Activated naive CD8-positive, alpha-beta T cell treated with anti-CD3 and anti-CD28 coated beads, Interleukin-2, amount 10 ng/mL, durations not matched to agents 7 days and 5 days (primary cell): ENCODE measurements at places on chromosomes 6 and 20. TPM values are rescaled to one million over a fixed set of nuclear protein-coding genes. Genes with fewer than 3 reads are reported as not detected.

- H3K27me3 ChIP-seq: no peaks in the 10 kb centered on the region
- peaks cover 16% of the 10 kb centered on the region for H3K36me3 ChIP-seq
- H3K27ac ChIP-seq: no peak overlapping the region
- no peaks in the 10 kb centered on the region for H3K4me1 ChIP-seq
- no peak for DNase-seq
Observed at GRCh38 chr20:7993703-7994102, 25.9 kb downstream of the TMX4 start.

DNA sequence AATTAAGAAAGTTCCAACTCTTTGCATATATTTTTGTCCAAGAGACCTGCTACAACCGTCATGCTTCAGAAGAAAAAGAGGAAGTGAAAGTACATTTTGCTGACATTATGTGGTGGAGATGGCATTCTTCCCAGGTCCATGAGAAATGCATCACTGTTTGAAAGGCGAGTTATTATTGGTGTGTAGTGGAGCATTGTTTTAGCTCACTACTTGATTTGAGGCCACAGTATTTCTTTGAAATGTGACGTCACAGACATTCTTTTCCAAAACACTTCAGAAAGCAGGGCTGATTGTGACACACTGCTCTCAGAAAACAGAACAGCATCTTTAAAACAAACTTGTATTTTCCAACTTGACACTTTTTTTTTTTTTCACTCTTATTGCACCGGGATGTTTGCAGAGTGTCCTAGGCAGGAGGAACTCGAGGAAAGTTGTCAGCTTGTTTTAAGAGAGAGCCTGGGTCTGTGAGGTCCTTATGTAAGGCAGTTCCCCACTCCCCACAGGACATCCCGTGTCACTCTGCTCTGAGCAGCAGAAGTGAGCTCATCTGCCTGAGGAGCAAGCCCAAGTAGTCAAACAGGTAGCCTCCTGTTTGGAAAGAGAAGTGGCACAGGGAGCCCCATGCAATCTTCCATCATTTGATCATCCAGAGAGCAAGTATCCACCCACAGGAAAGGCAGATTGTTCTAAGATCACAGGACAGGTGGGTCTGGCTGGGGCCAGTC is 1.1 kb downstream of the SPTLC3 start:
- H3K27me3 ChIP-seq: peaks cover 5% of the 10 kb centered on the region
- DNase-seq: no peak
- H3K27ac ChIP-seq: peak overlapping the region; percentile 72
- H3K4me3 ChIP-seq: peak overlapping the region; percentile 82
- no peaks in the 10 kb centered on the region for H3K36me3 ChIP-seq
- H3K4me1 ChIP-seq: peaks cover 21% of the 10 kb centered on the region

- H3K4me1 ChIP-seq: no peaks in the 10 kb centered on the region
- no peak for DNase-seq
- H3K4me3 ChIP-seq: no peak overlapping the region
- no peaks in the 10 kb centered on the region for H3K36me3 ChIP-seq
Observed at GRCh38 chr20:9485614-9486340, 28.6 kb upstream of the LAMP5 start.

- H3K27ac ChIP-seq: no peak overlapping the region
- no peak for DNase-seq
- no peak overlapping the region for H3K4me3 ChIP-seq
Observed at GRCh38 chr6:1113916-1114540, 197.9 kb upstream of the FOXQ1 start.

DNA sequence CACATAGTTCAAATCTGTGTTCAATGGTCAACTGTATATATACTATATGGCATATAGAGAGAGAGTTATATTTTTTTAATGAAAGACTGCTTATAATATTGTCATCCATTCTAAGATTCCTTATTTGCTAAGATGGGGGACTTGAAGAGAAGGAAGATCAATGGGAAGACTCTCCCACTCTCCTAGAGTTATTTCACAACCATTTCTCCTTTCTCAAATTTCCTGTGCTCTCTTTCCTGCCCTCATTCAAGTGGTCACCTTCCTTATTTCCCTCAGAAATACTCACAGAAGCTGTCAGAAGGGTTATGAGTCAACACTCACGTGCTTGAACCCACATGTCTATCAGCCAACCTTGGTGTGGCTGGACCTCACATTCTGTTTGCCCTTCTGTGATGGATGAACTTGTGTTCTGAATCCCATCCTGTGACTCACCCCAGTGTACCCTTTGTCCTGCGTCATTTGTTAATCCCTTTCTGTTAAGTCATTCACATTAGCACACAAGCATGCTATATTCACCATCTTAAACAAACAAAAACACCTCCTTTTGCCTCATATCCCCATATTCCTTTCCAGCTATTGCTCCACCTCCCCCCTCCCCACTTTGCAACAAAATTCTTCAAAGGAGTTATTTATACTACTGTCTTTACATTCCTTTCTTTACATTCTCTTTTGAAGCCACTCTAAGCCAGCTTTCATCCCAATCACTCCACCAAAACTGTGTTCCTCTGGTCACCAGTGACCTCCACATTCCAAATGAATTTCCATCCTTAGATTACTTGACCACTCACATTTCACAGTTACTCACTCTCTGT is 279.3 kb upstream of the TCF21 start:
- H3K36me3 ChIP-seq: no peaks in the 10 kb centered on the region
- H3K4me1 ChIP-seq: no peaks in the 10 kb centered on the region
- H3K27me3 ChIP-seq: peaks cover 2% of the 10 kb centered on the region
- DNase-seq: no peak
- H3K4me3 ChIP-seq: no peak overlapping the region
- no peak overlapping the region for H3K27ac ChIP-seq

- no peaks in the 10 kb centered on the region for H3K36me3 ChIP-seq
- H3K27me3 ChIP-seq: no peaks in the 10 kb centered on the region
Observed at GRCh38 chr6:85449388-85449817, 480 bp upstream of the NT5E start.

GRCh38 chr6:142357879-142358278 is 56.1 kb downstream of the ADGRG6 start:
- H3K4me1 ChIP-seq: peaks cover 13% of the 10 kb centered on the region
- H3K27me3 ChIP-seq: no peaks in the 10 kb centered on the region
- no peaks in the 10 kb centered on the region for H3K36me3 ChIP-seq
- no peak for DNase-seq
- H3K27ac ChIP-seq: no peak overlapping the region

DNA sequence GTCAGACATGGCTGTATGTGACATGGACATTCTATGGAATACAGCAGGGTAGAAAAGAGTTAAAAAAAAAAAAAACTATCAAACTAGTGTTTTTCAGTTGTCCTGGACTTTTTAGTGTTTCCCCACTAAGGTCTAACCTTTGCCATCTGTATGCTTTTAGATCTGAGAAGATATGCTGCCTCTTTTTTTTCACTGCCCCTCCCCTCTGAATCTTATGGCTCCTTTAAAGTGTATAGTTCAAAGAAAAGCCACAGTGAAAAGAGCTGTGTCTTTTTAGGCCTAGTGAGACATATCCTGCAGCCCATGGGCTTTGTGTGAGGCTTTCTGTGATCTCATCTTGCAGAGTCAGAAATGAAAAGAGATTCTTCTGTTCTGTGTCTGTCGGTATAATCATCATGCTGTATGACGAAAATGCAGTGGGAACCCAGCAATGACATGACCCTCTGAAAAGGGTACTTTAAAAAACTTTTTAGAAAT is 29.3 kb downstream of the ADGRG6 start:
- H3K4me1 ChIP-seq: peaks cover 13% of the 10 kb centered on the region
- peaks cover 7% of the 10 kb centered on the region for H3K27me3 ChIP-seq
- peak overlapping the region; percentile 41 for H3K4me3 ChIP-seq
- peak overlapping the region; percentile 36 for H3K27ac ChIP-seq
- no peaks in the 10 kb centered on the region for H3K36me3 ChIP-seq

DNA sequence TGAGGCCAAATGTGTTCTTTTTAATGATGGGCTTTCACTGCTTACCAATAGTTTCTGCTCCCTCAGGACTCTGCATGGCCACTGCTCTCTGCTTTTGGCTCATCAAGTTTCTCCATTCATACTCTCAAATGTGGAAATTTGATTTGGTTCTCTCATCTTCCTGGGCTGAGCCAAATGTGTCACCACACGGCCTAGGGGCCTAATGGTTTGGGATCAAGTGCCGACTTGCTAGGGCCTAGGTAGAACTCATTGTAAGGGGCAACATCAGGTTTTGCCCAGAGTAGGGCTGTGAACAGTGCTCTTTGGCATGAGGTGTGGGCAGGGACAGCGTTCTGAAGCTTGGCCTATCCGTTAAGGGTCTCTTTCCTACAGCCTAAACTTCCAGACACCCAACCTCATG is 3.9 kb upstream of the MRPS10 start:
- peaks cover 3% of the 10 kb centered on the region for H3K36me3 ChIP-seq
- no peak overlapping the region for H3K4me3 ChIP-seq
- H3K27ac ChIP-seq: no peak overlapping the region
- peaks cover 10% of the 10 kb centered on the region for H3K4me1 ChIP-seq

GRCh38 chr20:428658-429200 is 20.6 kb downstream of the RBCK1 start:
- H3K36me3 ChIP-seq: peaks cover 39% of the 10 kb centered on the region
- H3K4me1 ChIP-seq: peaks cover 40% of the 10 kb centered on the region
- no peaks in the 10 kb centered on the region for H3K27me3 ChIP-seq
- no peak overlapping the region for H3K4me3 ChIP-seq
- peak overlapping the region; percentile 54 for H3K27ac ChIP-seq

DNA sequence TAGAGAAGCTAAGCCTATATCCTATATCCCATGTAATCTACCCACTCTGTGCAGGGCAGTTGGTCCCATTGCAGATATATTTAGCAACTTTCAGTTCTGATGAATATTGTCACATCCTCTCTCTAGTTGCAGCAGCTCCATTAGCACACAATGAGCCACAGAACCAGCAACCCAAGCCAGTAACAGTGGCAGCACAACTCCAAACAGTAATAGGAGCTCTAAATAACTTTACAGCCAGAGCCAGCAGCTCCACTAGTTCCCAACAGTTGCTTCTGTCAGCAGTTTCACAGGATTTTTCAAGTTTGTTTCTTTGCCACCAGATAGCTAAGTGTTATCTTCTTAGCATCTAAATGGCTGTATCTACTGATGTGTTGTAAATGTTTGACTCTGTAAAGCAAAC is 490.8 kb downstream of the HTR1B start:
- no peaks in the 10 kb centered on the region for H3K27me3 ChIP-seq
- H3K4me3 ChIP-seq: no peak overlapping the region
- no peaks in the 10 kb centered on the region for H3K4me1 ChIP-seq
- no peak overlapping the region for H3K27ac ChIP-seq

DNA sequence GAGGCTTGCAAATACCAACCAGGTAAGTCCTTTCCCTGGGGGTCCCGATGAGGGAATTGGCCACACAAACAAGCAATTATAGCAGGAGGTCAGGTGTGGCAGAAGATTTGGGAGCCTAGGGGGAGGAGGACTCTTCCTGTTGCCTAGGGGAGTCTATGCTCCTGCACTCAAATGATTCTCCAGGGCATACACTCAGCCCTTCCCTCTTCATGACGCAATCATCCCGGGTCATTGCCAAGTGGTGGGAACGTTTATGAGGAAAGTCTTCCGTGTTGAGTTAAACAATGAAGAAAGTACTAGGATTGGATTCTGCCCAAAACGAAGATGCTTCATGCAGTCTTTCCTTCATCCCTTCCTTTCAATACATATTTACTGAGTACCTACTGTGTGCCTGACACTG is 186.5 kb upstream of the TSHZ2 start:
- no peaks in the 10 kb centered on the region for H3K36me3 ChIP-seq
- no peaks in the 10 kb centered on the region for H3K27me3 ChIP-seq
- H3K4me1 ChIP-seq: no peaks in the 10 kb centered on the region
- H3K4me3 ChIP-seq: no peak overlapping the region

DNA sequence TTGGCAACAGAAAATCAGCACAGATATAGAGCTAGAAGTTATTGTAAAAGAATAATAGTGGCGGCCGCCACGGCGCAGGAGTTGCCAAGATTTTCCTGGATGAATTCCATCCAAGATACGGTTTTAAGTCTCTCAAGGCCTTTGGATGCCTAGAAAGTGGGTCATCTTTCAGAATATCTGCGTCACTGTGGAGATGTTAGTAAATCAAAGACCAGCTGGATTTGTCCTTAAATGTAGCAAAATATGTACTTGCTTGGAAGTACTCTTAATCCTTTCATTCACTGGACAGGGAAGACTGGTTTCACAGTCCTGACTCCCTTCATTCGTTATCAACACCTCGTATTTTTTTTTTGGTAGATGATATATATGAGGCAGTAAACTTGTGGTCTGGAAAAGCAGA is 83.0 kb downstream of the SLC22A3 start:
- H3K36me3 ChIP-seq: no peaks in the 10 kb centered on the region
- H3K27ac ChIP-seq: no peak overlapping the region
- DNase-seq: no peak
- H3K4me3 ChIP-seq: no peak overlapping the region
- H3K4me1 ChIP-seq: peaks cover 11% of the 10 kb centered on the region

- no peak overlapping the region for H3K4me3 ChIP-seq
- H3K36me3 ChIP-seq: peaks cover 41% of the 10 kb centered on the region
- no peaks in the 10 kb centered on the region for H3K27me3 ChIP-seq
Observed at GRCh38 chr6:37866590-37867507, 47.3 kb downstream of the ZFAND3 start.

DNA sequence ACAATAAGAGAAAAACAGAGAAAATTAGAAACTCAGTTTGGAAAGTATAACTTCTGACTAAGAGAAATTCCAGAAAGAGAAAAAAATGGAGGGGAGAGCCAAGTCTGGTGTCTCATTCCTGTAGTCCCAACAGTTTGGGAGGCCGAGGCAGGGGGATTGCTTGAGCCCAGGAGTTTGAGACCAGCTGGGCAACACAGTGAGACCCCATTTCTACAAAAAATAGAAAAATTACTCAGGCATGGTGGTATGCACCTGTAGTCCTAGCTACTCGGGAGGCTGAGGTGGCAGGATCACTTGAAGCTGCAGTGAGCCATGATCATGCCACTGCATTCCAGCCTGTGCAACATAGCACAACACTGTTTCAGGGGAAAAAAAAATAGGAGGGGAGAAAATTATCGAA is 3.1 kb upstream of the KIF3B start:
- H3K36me3 ChIP-seq: peaks cover 2% of the 10 kb centered on the region
- H3K27ac ChIP-seq: no peak overlapping the region
- peaks cover 20% of the 10 kb centered on the region for H3K4me1 ChIP-seq
- no peaks in the 10 kb centered on the region for H3K27me3 ChIP-seq
- DNase-seq: no peak
- H3K4me3 ChIP-seq: no peak overlapping the region

DNA sequence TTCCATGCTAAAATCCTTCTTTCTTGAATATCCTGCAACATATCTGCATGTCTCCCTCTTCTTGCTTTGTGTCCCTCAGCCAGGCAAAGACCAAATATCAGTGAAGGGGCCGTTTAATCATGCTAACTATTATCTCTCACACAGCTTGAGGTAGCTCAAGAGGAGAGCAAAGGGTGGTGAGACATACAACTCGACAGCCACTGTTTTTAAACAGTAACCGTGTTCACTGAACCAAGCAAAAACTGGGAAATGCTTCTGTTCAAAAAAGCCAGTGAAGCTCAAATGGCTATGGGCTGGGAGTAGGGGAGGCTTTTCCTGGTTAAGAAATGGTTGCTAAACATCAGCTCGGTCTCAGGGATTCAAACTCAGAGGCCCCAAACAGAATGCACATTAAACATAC is 83.4 kb downstream of the MAP7 start:
- H3K4me1 ChIP-seq: peaks cover 11% of the 10 kb centered on the region
- peaks cover 19% of the 10 kb centered on the region for H3K27me3 ChIP-seq
- no peaks in the 10 kb centered on the region for H3K36me3 ChIP-seq
- no peak overlapping the region for H3K27ac ChIP-seq
- H3K4me3 ChIP-seq: no peak overlapping the region
- no peak for DNase-seq

GRCh38 chr6:33123732-33124524 is 48.1 kb downstream of the HLA-DPB1 start:
- no peak overlapping the region for H3K27ac ChIP-seq
- H3K4me3 ChIP-seq: no peak overlapping the region
- peaks cover 31% of the 10 kb centered on the region for H3K27me3 ChIP-seq
- H3K36me3 ChIP-seq: peaks cover 1% of the 10 kb centered on the region

The KIF25 gene
- total RNA-seq: not detected

The NKX2-2 gene
- not detected for total RNA-seq

The AHI1 gene
- 21.4 TPM for total RNA-seq

The JPH2 gene
- 0.37 TPM for total RNA-seq

The PDE7B gene
- 0.42 TPM for total RNA-seq
